Fibroblast of pulmonary artery (primary cell): ENCODE measurements at places on chromosomes 1 and 21.

DNA sequence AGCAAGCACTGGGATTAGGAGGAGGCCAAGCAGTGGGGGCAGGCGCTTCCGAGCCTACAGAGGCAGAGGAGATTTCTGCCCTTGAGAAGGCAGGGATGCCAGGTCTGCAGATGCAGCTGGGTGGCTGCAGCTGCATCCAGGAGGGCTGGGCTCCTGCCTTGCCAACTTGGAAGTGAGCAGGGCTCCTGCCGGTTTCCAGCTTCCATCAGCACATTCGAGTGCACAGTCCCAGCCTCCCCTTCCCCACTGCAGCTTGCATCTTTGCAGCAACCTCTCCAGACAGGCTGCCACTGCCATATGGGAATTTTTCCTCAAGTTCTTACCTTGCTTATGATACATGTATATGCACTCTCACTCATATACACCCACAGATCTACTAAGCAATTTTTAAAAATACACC is 1234.3 kb upstream of the B3GALT2 start:
- no peak for DNase-seq

DNA sequence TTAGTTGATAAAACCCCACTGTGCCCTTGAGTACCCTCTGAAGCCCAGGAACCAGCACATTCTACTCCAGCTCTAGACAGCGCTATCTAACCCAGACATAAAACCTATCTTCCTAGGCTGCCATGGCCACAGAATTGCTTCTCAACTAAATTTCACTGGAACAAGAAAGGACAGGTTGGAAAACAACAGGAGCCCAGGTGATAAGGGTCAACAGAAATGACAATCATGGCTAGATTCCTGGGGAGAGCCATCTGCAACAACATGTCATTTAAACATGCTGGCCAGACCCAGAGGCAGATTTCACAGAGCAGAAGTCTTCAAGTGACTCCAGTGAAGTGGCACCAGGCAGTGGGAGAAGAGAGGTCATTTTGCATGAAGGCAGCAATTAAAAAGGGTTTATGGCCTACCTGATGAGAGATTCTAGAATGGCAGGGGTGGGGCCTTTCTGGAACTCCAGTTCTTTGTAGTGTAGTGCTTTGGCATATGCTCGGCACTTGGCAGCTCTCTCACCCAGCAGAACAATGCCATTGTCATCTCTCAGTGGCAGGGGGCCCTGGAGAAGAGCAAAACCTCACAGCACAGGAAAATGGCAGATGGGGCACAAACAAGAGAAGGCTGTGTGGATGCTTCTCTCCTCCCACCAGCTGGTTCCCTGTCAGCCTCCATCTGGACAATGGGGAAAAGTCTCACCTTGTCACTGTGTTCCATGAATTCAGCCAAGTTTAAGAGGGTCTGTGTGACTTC is 9.9 kb downstream of the ANGPTL7 start:
- no peak for DNase-seq

GRCh38 chr1:94298861-94299260 is 61.5 kb upstream of the ARHGAP29 start:
- DNase-seq, result peak; percentile 77

- DNase-seq, result no peak
Measured at GRCh38 chr1:189027512-189027911, 1450.2 kb downstream of the BRINP3 start.

DNA sequence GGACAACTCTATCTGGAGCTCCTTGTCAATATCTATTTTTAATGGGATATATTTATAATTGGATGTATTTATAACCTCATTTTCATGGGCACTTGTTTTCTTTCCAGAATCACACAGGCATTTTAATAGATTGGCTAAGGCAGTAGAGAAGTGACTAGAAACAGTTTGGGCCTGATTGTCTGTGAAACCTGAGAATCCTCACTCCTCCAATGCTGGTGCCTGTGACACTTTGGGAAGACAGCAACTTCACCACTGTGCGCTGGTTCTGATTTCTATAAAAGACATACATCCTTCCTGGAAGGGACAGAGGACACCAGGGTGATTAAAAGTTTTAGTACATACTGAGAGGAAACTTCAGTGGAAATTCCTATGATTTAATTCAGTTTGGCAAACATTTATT is 39.6 kb upstream of the RXRG start:
- no peak for DNase-seq

DNA sequence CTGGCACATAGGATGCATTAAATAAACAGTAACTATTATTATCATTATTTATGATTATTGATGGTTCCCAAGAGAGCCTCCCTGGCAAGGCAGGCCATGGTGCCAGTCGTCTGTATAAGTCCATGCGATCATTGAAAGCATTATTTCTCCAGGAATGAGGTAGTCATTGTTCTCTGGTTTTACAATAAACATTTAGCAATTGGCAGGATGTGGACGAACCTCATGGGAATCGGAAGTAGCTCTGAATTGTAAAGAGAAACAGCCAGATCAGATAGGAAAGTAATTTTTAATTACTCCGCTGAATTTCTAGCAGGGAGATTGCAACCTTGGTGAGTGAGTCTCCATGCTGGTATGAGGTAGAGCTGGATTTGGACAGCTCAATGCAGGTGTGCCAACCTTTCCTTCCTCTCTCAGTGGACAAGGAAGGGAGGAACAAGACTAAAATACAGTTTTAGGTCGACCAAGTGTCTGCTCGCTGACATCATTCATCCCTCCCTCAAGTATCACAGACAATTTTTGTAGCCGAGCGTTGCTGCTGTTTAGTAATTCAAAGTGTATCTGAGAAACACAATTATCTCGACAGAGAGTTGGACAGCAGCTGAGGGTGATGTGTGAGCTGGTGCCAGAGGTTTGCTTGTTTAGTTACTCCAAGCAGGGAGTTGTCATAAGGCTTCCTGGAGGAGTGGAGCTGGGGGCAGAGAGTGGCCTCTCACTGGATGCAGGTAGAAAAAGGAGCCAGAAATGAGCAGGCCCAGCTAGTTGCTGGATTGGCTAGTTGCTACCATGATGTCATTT is 250.8 kb downstream of the KCNJ6 start:
- peak; percentile 79 for DNase-seq

DNA sequence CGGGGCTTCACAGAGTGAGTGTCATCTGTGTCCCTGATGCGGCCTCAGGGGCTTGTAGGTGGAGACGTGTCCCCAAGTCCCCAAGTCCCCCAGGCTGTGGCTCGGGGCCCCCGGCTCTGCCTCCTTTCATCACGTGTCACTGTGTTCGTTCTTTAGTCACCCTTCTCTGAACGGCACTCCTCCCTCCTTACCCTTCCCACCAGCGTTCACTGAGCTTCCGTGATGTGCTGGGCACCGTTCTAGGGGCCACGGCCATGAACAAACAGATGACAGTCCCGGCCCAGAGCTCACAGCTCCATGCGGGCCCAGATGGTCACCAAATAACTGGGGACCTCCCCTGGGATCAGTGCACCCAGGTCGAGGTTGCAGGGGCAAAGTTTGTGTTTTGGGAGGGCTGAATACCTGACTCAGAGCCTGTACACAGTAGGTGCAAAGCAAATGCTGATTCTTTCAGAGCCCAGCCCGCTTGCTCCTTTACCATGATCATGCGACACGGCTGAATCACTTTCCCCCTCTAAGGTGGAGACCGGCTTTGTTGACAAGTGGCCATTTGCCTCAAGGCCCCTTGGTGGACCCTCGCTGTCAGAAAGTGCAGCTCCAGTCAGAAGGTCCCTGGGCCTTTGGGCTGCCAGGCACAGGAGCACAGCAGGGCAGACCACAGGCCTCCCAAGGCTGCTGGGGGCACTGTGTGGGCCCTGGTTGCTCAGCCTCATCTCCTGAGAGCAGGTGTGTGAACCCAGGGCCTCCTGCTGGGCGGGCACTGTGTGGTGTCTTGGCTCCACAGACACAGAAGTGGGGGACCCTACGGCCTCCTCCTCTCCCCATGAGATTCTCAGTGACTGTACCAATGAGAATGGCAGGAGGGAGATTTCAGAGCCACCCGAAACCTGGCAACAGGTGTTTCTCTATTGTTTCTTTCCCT is 592.5 kb downstream of the PTPRU start:
- no peak for DNase-seq

GRCh38 chr1:16073490-16074119 is at the start of gene FAM131C:
TSS of gene FAM131C (minus strand) at chr1:16073651. CDS start at chr1:16073442, 209 bp downstream.
- DNase-seq, result no peak

DNA sequence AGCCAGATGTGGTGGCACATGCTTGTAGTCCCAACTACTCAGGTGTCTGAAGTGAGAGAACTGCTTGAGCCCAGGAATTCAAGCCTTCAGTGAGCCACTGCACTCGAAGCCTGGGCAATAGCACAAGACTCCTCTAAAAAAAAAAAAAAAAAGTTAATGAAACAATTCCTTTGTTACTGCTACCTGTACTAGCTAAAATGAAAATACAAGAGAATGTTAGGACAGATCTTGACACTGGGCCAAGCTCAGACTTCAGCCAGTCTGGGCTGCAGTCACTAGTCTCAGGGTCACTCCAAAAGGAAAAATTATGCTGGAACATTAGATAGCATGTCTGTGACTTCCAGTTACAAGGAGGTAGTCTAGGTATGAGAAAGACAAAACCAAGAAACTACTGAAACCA is 56.5 kb downstream of the TRIM33 start:
- DNase-seq, result no peak

DNA sequence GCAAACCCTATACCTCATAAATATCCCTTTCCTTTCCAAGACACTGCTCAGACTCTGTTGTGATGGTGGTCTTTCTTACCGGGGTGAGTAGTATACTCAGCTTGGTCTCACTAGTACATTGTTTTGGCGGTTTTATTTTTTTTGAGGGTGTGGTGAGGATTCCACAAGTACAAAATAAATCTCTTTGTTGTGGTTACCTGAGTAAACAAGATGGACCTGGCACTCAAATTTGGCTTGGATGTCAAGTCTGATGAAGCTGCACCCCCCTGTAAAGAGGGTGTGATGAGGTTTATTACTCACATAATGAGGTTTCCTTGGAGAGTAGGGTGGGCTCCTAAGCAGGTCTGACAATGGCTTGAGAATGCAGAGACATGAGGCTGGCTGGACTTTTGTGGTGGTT is 68.2 kb upstream of the KCNJ6 start:
- no peak for DNase-seq

DNA sequence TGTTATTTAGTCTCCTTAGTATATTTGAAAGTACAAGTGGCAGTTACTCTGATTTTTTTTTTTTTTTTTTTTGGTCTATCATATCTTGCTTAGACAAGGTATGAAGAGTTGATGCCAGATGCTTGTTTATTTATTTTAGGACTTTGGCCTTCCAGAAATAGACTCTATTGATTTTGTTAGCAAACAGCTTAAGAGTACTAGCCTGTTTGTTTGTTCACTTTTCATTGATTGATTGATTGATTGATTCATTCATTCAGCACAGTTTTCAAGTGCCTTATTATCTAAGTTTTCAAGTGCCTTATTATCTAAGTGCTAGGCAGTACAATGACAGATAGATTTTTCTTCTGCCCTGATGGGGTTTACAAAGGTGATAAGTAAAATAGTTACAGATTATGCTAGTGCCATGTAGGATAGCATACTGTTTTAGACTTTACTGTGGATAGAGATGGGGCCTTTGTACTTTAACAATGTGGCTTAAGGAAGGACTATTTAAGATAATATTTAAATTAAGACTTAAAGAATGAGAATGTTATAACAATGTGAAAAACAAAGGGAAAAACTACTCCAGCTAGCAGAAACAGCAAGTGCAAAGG is 50.5 kb downstream of the MTF2 start:
- DNase-seq, result no peak

GRCh38 chr1:6302568-6302967 is 41.7 kb upstream of the GPR153 start:
- DNase-seq, result no peak

DNA sequence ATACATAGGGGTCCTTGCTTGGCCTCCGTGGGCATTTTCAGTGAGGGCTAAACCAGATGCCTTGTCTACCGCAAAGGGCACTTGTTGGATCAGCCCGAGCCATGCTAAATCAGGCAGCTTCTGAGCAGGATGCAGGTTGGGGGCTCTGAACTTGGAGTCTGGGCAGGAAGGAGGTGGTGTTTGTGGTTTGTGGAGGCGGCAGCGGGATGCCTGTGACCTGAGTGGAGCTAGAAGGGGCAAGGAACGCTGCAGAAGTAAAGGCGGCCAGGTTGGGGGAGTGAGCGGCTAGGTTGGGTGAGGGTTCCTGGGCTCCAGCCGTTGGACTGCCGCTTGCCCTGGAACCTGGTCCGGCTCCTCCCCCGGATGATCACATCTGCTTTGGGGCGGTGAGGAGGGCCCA is 183.9 kb downstream of the CAMTA1 start:
- DNase-seq, result no peak

- no peak for DNase-seq
Measured at GRCh38 chr1:174217248-174217647, 57.9 kb downstream of the RABGAP1L start.
